ENCODE measurements at places on chromosomes 5 and 9.

- DNase-seq: no peak
Observed at GRCh38 chr9:87883990-87884389, 1.3 kb downstream of the SPATA31E1 start.

DNA sequence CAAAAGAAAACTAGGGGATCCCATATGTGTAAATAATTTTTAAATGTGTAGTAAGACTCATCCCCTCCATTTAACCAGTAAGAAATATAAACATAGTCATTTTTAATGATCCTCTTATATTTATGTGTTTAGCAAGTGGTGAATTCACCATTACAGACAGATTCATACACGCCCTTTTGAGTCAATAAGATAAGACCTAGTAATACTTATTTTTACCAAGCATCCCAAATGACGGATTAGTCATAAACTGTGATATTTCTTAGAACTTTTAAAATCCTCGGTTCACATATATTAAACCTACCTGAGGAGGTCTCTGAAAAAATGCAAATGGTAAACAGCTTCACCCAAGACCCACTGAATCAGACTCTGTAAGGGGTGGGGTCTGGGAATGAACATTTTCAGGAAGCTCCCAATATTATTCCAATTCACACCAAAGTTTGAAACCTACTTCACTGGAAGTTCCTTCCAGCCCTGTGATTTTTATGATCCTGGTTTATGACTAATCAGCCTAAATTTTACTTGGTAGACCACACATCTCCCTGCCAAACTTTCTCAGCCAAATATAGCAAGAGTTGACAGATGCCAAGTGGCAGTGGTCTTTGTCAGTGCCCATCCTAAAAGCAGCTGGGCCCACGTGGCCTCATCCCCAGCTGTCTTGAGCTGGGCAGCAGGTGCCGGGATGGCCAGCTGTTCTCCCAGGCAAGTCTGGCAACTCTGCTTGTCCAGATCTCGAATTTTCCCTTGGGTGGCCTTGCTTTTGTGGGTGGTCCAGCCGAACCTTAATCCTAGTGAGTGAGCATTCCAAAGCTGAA lies 559.0 kb upstream of the RGMB start:
- DNase-seq: no peak

- DNase-seq: no peak
Observed at GRCh38 chr9:126391713-126392661, 65.4 kb downstream of the MVB12B start.

DNA sequence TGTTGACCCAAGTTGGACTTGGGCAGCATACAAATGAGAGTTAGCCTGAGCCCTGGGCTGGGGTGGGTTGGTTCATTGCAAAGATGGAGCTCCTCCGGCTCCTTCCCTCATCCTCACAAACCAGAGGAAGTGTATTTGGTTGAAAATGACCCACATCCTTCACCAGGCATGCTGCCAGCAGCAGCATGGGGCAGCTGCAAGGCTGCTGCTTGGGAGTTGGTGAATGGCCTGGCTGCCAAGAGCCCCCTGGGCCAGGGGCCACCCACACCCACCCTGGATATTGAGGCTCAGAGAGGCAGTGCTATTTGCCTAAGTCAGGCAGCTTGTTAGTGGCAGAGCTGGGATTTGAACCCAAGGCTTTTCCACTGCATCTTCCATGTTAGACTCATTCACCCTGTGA lies 29.5 kb downstream of the PPARGC1B start:
- DNase-seq: no peak

DNA sequence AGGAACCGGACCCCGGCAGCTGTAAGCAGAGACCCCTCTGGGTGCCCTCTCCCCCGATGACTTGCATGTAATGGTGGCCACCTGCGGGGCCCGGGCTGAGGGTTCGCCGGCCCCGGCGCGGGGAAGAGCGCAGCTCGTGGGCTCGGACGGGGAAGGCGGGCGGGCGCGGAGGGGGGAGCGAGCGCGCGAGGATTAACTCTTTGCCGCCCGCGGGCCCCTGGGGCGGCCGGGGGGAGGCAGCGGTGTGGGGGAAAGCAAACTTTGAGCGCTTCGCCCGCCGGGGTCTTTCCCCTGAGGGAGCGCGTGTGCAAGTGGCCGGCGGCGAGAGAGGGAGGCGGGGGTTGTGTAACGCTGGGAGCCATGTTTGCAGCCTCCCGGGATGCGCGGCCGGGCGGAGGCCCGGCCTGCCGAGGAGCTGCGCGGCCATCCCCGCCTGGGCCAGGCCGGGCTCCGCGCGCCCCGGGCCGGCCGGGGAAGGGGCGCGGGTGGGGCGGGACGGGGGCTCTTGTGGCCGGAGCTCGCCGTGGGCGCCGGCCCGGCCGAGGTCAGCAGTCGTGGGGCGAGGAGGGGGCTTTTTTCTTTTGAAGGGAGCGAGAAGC lies 547 bp downstream of the ANP32B start:
- DNase-seq: no peak

DNA sequence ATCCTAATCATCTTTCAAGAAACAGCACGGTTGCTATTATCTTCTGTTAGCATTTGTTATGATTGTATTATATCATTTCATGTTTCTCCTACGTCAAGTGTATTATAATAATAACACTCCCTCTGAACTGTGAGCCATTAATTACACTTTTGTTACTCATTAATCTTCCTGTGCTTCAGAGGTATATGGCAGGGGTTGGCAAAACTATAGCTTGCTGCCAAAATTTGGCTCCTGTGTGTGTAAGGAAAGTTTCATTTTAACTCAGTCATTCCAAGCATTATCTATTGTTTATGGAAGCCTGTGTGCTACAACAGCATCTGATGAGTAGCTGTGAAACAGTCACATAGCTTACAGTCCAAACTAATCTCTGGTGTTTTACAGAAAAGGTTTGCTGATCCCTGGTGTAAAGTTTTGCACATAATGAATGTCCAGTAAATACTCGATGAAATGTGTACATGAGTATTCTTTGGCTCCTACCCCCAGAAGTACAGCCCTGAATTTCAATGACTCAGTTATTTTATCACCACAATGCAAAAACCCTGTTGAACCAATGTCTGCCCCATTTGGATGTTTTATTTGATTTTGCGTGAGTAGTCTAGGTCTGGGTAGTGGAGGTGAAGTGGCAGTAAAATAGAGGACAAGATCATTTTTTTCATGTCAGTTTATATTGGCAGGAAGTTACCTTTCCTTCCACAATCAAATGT lies 648.2 kb downstream of the MAT2B start:
- DNase-seq: no peak

- no peak for DNase-seq
Observed at GRCh38 chr9:133132174-133132573, 11.1 kb upstream of the RALGDS start.

DNA sequence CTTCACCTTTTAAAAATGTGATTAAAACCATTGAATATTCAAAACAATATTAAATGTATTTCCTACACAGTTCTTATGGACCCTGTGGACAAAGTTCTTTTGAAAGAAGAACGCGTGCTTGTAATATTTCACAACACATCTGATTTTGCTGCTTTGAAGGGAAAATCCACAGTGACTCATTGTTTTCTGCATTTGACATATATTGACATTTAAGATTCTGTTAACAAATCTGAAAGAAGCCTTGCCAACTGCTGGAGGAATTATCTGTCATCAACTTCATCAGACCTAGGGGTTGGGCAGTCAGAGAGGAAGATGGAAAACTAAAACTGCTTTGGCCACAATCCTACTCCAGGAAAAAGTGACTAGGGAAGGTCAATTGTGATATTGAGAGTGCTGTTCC lies 56.9 kb upstream of the RASEF start:
- DNase-seq: no peak

- DNase-seq: no peak
Observed at GRCh38 chr5:35473589-35473988, 144.1 kb upstream of the SPEF2 start.

DNA sequence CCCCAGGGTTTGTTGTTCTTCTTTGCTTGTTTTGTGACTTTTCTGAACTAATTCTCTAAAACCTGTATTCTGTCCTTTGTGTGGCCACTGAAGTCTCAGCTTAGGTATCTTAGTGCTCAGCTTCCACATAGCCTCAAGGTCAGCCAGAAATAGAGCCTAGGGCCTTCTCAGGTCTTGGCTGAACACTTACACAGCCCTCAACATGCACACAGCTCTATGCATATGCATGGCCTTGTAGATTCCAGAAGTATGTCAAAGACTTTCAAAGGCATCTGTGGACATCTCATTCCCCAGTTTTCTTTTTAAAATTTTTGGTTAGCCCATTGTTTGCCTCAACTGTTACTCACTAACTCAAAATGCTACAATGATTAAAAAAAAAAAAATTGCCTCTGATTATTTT lies 99.9 kb upstream of the GRIA1 start:
- no peak for DNase-seq

GRCh38 chr5:154221371-154221896 lies 30.9 kb downstream of the GALNT10 start:
- peak; percentile 40 for DNase-seq

- no peak for DNase-seq
Observed at GRCh38 chr9:16310278-16311110, 560.0 kb downstream of the BNC2 start.

DNA sequence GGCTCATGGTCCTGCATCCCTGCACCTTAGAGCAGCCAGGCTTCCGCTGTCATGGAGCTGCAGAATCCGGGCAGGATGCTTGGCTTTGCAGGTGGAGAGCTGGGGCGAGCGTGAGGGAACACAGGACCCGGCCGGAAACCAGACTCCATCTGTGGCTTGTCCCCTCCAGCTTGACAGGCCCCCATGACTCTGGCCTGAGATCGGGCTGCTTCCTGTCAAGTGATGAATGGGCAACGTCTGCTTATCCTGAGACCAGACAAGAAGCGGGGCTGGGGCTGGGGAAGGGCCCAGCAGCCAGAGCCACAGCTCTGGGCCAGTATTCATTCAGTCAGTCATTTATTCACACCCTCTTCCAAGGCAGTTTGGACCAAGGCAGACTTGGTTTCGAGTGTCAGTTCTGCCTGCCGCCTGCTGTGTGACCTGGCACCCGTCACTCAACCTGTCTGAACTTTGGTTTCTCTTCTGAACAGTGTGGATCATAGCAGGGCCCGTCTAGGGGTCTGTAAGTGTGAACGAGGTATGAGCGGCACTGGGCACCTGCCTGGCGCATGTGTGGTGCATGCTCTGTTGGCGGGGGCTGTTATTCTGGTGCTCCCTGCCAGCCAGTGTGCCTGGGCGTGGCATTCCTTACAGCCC lies 37.5 kb downstream of the NEK6 start:
- no peak for DNase-seq

- no peak for DNase-seq
Observed at GRCh38 chr9:70046274-70047070, 2.8 kb downstream of the MAMDC2 start.

GRCh38 chr5:39130716-39131115 lies 56.5 kb upstream of the RICTOR start:
- DNase-seq: no peak

- no peak for DNase-seq
Observed at GRCh38 chr5:178293400-178293799, 60.8 kb upstream of the PHYKPL start.

DNA sequence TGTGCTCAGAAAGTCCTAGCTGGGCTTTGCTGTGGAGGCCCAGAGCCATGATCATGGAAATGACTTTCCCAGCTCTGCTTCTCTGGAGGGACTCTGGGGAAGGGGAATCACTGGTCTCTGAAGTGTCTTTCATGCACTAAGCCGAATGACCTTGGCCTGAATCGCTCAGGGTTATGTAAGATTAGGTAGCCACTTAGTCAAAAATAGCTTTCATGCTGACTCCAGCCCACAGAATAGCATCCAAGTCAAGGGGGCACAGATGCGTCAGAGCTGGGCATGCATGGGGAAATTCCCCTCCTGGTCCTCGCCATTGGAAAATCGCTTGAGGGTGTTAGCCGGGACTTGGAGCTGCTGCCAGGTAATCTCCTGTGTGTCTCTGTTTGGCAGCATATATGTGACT lies 36.1 kb upstream of the PPARGC1B start:
- DNase-seq: no peak

GRCh38 chr9:26913138-26913668 lies 20.6 kb upstream of the CAAP1 start:
- DNase-seq: no peak

GRCh38 chr5:135204151-135204600 lies 170.1 kb upstream of the PITX1 start:
- DNase-seq: no peak

GRCh38 chr5:21452449-21452848 lies 1400.7 kb downstream of the CDH12 start:
- no peak for DNase-seq

- DNase-seq: no peak
Observed at GRCh38 chr5:149284501-149284900, 12.8 kb downstream of the AFAP1L1 start.

DNA sequence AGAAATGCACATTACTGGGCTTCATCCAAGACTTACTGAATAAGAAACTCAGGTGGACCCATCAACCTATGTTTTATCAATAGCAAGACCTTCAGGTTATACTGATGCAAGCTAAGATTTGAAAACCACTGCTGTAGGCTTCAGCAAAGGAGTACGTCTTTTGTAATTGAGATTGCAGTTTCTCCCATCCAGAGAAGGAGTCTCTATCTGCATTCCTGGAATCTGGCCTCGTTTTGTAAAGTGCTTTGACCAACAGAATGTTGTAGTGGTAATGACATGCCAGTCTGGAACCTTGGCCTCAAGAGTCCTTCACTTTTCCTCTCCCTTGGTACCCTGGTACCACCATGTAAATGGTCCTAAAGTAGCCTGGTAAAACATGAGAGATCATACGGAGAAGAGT lies 32.2 kb upstream of the ELAVL2 start:
- DNase-seq: no peak

DNA sequence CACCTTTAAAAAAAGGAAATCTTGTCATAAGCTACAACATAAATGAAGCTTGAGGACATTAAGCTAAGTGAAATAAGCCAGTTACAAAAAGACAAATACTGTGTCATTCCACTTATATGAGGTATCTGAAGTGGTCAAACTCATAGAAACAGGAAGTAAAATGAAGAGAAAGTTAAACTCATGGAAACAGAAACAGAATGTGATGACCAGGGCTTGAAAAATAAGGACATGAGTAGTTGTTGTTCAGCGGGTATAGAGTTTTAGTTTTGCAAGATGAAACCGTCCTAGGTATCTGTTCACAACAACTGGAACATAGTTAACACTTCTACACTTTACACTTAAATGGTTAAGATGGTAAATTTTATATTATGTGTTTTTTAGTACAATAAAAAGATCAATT lies 47.8 kb upstream of the SLC1A3 start:
- DNase-seq: no peak

- DNase-seq: no peak
Observed at GRCh38 chr9:131525643-131526565, 5.2 kb downstream of the UCK1 start.

DNA sequence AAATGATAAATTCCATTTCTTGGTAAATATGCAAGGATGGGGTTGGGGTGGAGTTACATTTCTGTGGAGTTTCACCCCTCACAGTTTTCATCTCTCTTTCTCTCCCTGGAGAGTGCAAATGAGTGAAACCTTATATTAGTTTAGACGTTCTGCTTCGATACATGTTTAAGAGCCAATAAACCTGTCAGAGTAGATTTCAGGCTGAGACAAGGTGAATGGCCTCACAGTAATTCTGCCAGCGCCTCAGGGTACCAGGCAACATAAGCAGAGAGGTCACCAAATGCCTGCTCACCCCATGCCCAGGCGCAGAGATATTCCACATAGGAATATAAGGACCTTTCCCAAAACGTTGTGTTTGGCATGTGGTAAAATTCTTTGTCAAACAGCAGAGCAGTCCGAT lies 154.9 kb upstream of the VLDLR start:
- no peak for DNase-seq

GRCh38 chr9:136059851-136060670 lies 35.0 kb downstream of the NACC2 start:
- DNase-seq: no peak

GRCh38 chr5:71601222-71602026 lies 14.3 kb downstream of the MCCC2 start:
- DNase-seq: peak; percentile 65
